ENCODE measurements at places on chromosomes 16 and 17. TPM values are rescaled to one million over a fixed set of nuclear protein-coding genes. Genes with fewer than 3 reads are reported as not detected.

Gene C16orf92
- not detected for total RNA-seq

Gene ZNF423
- total RNA-seq = not detected

Gene DPEP3
- 0.40 TPM for total RNA-seq

Gene REXO5
- total RNA-seq = 9.9 TPM
